Caki2 (cell line): ENCODE measurements at places on chromosomes 16 and 17. TPM values are rescaled to one million over a fixed set of nuclear protein-coding genes. Genes with fewer than 3 reads are reported as not detected.

The CCL2 gene
- 9.8 and 18.1 TPM in 2 replicates for total RNA-seq

- DNase-seq: no peak
Measured at GRCh38 chr17:1953831-1954230, 71.3 kb downstream of the RTN4RL1 start.

- no peak for DNase-seq
Measured at GRCh38 chr17:77654850-77655249, 303.7 kb upstream of the TNRC6C start.

- no peak for DNase-seq
Measured at GRCh38 chr17:38920374-38921291, 4.8 kb upstream of the LASP1NB start.

DNA sequence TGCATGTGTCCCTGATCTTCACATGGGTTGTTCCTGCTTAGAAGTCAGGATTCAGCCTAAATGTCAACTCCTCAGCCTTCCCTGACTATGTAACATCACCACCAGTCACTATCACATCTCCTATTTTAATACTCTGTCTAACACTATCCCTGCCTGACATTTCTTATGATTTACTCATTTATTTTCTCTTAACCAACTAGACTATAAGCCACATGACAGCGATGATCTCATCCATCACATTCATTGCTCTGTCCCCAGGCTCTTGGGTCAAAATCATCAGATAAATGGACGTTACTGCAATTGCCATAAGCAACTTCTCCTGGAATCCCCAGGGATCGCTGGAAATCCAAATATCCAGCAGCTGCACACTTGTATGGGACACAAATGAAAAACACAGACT, 15.7 kb downstream of the CDRT4 start:
- DNase-seq: no peak
